Smooth muscle cell of the brain vasculature (primary cell): ENCODE measurements at places on chromosomes 2 and 18.

- DNase-seq, result no peak
Measured at GRCh38 chr2:72920318-72921087, 3.2 kb downstream of the EMX1 start.

DNA sequence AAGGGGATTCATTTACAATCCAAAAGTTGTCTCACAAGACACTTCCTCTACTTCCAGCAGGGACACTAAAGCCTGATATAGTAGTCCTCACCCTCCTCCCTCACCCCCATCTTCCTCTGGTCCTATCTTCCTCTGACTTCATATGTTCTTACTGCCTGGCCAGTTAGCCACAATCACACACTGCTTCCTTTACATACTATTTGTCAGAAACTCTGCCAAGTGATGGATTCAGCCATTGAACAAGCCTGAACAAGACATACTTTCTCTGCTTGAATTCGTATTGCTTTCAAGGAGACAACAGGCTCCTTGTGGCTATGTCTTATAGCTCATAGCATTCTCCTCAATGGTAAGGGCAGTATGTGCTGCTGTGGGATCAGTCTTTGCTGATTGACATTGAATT is 672.2 kb downstream of the BCL11A start:
- DNase-seq, result no peak

DNA sequence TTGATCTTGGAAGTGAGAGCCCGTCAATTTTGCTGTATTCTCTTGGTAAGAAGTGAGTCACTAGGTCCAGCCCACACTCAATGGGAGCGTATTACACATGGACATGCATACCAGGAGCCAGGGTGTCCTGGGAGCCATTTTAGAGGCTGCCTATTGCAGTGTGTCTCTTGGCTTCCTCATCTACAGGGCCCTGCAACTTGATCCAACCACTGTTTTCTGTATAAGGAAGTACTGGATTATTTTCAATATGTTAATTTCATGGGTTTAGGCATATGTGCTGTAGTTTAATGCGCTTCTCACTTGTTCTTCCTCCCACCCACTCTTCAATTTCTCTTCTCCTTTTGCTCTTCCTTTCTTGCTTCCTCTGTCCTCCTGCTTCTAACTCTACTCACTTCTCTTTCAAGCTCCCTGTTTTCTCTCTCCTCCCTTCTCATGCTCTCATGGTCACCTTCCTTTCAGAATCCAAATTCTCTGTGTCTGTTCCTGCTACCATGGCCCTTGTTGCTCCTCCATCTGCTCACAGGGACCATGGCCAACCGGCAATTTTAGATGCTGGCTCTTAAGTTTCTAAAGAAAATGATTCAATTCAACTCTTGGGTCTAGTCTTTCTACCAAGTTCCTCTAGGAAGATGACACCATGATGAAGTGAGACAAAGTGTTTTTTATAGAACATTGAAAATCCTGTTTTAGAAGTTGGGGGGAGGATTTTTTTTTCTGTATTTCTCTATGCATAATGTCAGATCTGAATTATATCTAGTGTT is 152.0 kb upstream of the ZEB2 start:
- DNase-seq, result no peak

DNA sequence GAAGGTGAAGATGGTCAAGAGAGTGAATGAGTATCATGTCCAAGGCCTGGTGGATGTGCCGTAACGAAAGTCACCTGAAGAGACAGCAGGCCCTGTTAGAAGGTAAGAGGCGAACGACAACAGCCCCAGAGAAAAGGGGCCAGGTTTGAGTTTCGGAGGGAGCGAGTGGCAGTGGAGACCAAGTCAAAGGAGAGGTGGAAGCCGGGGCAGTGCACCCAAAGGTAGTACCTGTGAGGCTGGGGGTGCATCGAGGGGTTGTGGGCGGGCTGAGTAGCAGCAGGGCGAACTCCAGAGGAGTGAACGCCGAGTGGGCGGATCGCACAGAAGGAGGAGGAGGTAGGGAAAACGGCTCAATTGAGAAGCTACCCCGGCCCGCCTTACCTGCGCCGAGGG is 358 bp downstream of the USP37 start:
- DNase-seq, result no peak

DNA sequence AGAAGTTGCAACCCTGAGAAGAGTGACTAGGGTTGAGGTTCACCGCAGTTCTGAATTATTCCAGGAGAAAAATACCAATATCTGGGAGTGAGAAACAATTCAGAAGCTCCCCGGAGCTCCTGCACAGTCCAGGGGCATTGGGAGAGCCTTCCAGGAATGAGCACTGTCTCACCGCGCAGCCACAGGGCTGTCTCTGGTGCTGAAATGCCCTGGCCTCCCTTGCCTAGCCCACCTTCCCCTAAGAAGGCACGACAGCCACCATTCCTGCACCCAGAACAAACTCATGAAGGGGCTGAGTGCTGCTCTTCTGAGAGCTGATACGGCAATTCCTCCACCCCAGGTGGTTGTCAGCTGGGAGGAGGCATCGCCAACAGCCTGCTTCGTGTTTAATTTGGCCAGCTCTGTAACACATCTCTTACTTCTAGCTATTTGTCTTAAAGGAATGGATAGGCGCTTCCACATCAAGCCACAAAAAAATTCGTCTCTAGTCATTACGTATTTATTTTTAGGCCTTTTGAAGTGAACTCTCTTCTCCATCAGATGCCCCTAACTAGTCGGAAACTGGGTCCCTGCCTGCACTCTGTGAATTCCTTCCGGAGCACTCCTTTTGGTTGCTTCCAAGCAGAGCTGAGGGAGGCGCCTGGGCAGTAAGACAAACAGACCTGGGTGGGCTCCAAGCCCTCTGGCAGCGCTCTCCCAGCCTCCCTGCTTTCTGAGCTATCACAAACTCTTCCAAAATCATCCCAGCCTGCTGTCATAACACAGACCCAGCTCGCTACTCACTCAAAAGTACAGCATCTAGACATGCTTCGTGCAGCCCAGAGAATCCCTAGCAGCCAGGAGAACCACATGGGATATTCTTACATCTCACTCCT is 120.5 kb upstream of the CCDC68 start:
- DNase-seq, result peak; percentile 26
